ENCODE measurements at places on chromosomes 5 and 9. TPM values are rescaled to one million over a fixed set of nuclear protein-coding genes. Genes with fewer than 3 reads are reported as not detected.

GRCh38 chr5:128480158-128480557 lies 57.9 kb downstream of the FBN2 start:
- DNase-seq: no peak
- H3K36me3 ChIP-seq: peaks cover 1% of the 10 kb centered on the region
- H3K27ac ChIP-seq: no peak overlapping the region
- H3K27me3 ChIP-seq: no peaks in the 10 kb centered on the region
- no peak overlapping the region for H3K4me3 ChIP-seq

DNA sequence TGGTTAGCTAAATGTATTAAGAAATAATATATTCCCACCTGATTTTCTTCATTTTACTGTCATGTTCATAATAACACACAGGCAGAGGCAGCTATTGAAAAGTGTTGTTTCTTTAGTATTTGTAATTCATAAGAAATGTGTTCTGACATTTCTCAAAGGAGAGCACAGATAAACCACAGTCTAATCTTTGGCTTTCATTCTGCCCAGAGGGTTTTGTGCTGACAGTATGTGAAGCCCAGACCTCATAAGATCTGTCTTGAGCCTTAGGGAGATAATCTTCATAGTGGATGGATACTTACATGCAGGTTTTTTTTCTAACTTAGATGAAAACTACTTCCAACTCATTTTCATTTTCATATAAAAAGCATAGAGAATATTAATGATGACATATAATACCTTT lies 206.1 kb downstream of the CHSY3 start:
- no peaks in the 10 kb centered on the region for H3K27me3 ChIP-seq
- no peak overlapping the region for H3K4me3 ChIP-seq
- peaks cover 16% of the 10 kb centered on the region for H3K4me1 ChIP-seq
- no peak for DNase-seq
- H3K36me3 ChIP-seq: no peaks in the 10 kb centered on the region

HAVCR1 gene
- 0.25 TPM for total RNA-seq

- no peak overlapping the region for H3K4me3 ChIP-seq
- no peak overlapping the region for H3K27ac ChIP-seq
- H3K4me1 ChIP-seq: no peaks in the 10 kb centered on the region
- H3K27me3 ChIP-seq: peaks cover 8% of the 10 kb centered on the region
Measured at GRCh38 chr9:17837965-17838364, 259.1 kb downstream of the SH3GL2 start.

CARTPT gene
- total RNA-seq: not detected

DNA sequence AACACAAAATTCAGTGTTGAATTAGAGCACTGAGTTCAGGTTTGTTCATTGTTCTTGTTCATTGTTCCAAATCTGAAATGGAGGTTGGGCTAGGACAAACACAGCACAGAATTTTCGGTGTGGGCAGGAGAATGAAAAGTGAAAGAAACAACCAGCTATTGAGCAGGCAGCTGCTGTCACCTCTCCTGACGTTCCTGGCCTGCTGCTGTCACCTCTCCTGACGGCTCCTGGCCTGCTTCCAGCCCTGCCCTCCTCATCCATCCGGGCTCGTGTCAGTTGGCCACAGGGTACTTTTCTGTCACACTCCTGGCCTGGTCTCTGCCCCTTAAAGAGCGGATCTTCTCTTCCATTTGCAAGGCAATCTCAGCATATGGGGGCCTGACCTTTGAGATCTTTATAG lies 45.2 kb upstream of the CKMT2 start:
- H3K36me3 ChIP-seq: no peaks in the 10 kb centered on the region
- H3K27me3 ChIP-seq: no peaks in the 10 kb centered on the region
- H3K27ac ChIP-seq: no peak overlapping the region
- no peak overlapping the region for H3K4me3 ChIP-seq
- peaks cover 41% of the 10 kb centered on the region for H3K4me1 ChIP-seq

DNA sequence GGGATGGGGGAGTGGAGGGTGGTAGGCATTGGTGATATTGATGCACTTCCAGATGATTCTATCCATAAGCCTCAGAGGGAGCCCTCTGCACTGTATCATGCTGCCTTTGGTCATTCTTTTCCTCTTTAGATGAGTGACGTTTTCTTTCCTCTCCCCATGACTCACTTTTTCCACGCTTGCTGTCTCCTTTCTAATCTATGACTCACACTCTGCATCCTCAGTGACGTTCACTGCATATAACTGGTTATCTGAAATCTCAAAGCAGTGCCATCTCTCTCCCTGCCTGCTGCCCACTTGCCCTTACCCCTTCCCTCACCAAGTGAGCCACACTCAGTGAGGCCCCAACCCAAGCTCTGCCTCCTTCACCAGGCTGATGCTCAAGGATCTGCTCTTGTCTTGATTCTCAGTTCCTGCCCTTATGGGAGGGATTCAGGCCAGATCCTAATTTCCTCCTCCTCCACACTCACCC lies 31.6 kb downstream of the PTGS1 start:
- no peak overlapping the region for H3K4me3 ChIP-seq
- H3K27ac ChIP-seq: no peak overlapping the region
- H3K4me1 ChIP-seq: no peaks in the 10 kb centered on the region
- H3K36me3 ChIP-seq: no peaks in the 10 kb centered on the region
- no peak for DNase-seq

GRCh38 chr5:180642779-180643178 lies 6.6 kb downstream of the FLT4 start:
- no peak overlapping the region for H3K4me3 ChIP-seq
- H3K36me3 ChIP-seq: no peaks in the 10 kb centered on the region
- H3K27me3 ChIP-seq: peaks cover 66% of the 10 kb centered on the region

DNA sequence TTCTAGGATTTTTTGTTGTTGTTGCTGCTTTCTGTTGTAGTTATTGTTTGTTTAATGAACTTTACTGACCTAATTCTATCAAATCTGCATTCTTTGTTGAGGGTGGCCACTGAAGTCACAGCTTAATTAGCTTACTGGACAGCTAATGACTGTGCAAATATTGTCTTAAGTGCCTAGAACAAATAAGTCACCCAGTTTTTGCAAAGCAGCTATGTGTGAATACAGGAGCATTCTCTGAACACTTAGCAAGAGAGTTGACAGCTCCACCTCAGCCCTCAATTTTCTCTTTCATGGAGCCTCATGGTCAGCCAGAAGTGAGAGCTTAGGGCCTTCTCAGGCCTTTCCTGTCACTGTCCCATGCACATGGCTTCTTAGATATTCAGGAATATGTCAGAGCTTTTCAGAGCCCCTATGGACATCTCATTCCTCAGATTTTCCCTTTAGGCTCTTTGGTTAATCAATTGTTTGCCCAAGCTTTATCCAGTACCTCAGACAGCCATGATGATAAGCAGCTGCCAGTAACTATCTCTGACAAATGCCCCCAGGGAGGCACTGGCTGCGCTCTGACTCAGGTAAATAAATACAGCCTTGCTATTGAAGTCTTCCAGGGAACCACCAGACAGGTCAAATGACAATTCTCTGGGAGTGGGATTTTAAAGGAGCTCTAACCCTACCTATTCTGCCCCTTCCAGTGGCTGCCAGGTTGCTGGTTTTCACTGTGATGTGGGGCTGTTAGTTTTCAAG lies 241.4 kb upstream of the IL12B start:
- no peaks in the 10 kb centered on the region for H3K4me1 ChIP-seq
- no peak overlapping the region for H3K4me3 ChIP-seq
- DNase-seq: no peak
- no peaks in the 10 kb centered on the region for H3K27me3 ChIP-seq
- no peak overlapping the region for H3K27ac ChIP-seq

DNA sequence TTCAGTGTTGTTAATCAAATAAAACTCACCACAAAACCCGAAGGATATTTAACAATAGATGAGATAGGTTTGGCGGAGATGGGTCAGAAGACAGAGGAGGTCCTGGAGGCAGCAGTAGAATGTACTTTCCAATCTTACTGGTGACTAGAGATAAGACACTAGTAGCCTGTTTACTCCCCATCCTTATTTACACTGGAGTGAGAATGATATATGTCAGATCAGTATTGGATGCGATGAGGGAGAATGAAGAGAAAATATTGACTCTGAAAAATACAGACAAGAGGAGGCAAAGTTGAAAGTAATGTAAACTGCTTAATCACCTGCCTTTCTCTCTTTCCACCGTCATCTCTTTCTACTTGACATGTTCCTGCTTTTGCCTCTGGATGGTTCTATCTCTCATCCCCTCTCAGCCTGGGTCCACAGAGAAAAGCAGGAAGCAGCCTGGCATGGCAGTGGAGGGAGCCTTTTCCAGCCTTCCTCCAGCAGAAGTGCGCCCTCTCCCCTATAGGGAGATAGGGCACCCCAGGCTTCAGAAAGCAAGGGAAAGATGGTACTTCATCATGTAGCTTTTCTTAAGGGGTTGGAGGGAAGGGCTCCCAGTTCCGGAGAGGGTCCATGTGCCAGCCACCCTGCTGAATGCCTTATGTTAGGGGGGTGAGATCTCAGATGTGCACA lies 11.1 kb downstream of the PALM2AKAP2 start:
- peak overlapping the region; percentile 61 for H3K27ac ChIP-seq
- H3K4me3 ChIP-seq: no peak overlapping the region
- DNase-seq: no peak
- H3K36me3 ChIP-seq: no peaks in the 10 kb centered on the region
- peaks cover 55% of the 10 kb centered on the region for H3K4me1 ChIP-seq

DNA sequence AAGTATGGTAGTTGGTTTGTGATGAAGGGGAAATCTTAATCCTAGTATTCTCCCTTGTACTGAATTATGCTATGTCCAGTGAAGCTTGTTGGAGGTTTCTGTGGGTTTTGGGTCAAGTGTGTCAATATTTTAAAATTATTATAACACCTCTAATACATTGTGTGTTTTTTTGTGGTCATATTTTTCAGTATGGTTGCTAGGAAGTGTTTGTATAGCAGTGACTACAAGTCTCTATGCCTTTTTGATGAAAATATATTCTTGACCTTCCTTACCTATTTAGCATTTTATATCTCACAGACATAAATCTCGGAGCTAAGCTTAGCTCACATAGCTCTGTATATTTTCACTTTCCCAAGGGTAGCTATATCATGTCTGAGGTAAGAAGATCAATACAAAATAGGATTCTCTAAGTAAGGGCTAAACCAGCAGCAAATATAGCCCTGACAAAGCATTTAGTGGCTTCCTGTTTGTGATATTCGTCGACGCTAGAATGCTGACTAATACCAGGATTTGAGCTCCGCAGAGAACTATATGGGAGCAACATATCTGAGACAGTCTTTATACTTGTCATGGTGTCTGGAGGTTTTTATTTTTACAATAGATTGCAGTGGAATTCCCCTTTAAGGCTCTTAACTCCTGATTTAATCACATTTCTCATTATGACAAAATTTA lies 82.3 kb downstream of the MACIR start:
- no peak for DNase-seq
- no peak overlapping the region for H3K4me3 ChIP-seq
- H3K27ac ChIP-seq: no peak overlapping the region
- H3K4me1 ChIP-seq: no peaks in the 10 kb centered on the region
- no peaks in the 10 kb centered on the region for H3K27me3 ChIP-seq

VDAC1 gene
- total RNA-seq: 108 TPM

GRCh38 chr5:167849874-167850273 lies 441.6 kb upstream of the WWC1 start:
- peaks cover 2% of the 10 kb centered on the region for H3K4me1 ChIP-seq
- H3K36me3 ChIP-seq: peaks cover 3% of the 10 kb centered on the region
- no peak overlapping the region for H3K4me3 ChIP-seq
- no peak for DNase-seq
- no peak overlapping the region for H3K27ac ChIP-seq

DNA sequence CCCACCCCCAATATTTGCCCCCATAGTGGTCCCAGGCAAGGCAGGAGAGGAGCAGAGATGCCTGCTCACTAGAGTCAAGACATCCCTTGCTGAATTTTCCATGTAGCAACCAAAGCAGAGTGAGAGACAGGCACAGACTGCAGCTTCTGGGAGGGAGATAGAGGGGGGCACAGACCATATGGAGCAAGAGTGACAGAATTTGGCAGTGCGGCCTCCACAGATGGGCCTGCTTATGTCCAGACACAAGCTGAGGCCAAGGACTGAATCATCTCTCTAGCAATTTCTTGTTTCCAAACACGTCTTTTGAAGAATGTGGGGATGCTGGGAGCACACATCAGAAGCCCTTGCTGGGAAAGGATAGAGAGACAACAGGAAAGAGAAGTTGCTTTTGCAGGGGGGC lies 53.0 kb upstream of the ALDH1B1 start:
- DNase-seq: no peak
- H3K4me1 ChIP-seq: peaks cover 8% of the 10 kb centered on the region
- no peak overlapping the region for H3K4me3 ChIP-seq
- H3K27ac ChIP-seq: no peak overlapping the region

DNA sequence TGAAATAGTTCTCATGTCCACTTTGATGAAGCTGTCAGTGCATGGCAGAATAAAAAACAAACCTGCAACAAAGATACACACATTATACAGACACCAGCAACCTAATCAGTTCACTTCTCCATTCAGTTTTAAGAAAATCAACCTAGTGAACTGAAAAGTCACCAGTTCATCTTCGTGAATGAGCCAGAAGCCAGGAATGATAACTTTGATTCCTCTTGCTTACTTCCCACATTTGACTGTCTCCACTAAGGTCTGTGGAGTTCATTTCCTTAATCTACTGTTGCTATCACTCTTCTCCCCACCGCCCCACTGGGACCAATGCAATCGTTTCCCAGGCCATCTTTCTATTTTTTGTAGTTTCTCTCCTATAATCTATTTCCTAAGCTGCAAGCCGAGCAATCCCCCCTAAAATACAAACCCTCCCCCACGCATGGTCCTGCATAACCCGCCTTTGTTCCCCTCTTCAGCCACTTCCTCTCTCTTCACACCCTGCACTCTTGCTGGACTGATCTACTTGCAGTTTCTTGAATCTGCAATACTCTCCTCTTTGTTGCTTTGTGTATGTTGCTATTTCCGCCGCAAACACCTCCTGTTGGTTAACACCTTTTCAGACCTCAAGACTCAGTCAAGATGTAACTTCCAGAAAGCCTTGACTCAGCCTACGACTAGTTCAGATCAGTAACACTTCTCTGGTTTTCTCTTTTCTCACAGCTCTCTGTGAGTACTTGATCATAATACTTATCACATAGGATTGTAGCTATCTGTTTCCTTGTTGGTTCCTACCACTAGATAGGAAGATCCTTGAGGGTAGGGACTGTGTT lies 16.6 kb downstream of the STOM start:
- no peaks in the 10 kb centered on the region for H3K27me3 ChIP-seq
- no peak for DNase-seq
- H3K27ac ChIP-seq: peak overlapping the region; percentile 61
- peaks cover 15% of the 10 kb centered on the region for H3K36me3 ChIP-seq

DNA sequence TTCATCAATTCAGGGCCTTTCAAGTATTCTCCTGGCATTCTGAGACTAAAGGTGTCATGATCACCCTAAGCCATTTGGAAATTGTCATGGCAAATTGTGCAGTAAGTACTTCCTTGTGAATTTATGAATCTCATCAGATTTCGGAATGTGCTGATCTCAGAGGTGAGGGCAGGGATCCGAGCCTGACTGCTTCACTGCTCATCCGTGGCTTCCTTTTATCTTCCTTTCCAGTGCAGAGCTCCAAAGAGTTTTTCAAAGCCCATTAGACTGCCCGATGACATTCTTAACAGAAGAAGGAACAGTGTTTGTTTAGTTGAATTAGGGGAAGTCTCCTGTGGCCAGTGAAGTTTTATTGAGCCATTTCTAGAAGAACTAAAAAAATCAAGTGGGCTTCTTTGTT lies 182.8 kb upstream of the GDNF start:
- DNase-seq: no peak
- peaks cover 10% of the 10 kb centered on the region for H3K27me3 ChIP-seq
- H3K4me3 ChIP-seq: no peak overlapping the region
- H3K27ac ChIP-seq: no peak overlapping the region
- H3K4me1 ChIP-seq: no peaks in the 10 kb centered on the region
- H3K36me3 ChIP-seq: no peaks in the 10 kb centered on the region

GRCh38 chr9:35928591-35929452 lies 19.5 kb downstream of the SPAAR start:
- peaks cover 34% of the 10 kb centered on the region for H3K27me3 ChIP-seq
- H3K4me1 ChIP-seq: peaks cover 8% of the 10 kb centered on the region
- H3K4me3 ChIP-seq: no peak overlapping the region
- DNase-seq: no peak
- no peaks in the 10 kb centered on the region for H3K36me3 ChIP-seq
- no peak overlapping the region for H3K27ac ChIP-seq

PCDHGA3 gene
- 0.13 TPM for total RNA-seq

Data from mesothelial cell of epicardium (in vitro differentiated cells).